ENCODE measurements at places on chromosomes 12 and 14.

DNA sequence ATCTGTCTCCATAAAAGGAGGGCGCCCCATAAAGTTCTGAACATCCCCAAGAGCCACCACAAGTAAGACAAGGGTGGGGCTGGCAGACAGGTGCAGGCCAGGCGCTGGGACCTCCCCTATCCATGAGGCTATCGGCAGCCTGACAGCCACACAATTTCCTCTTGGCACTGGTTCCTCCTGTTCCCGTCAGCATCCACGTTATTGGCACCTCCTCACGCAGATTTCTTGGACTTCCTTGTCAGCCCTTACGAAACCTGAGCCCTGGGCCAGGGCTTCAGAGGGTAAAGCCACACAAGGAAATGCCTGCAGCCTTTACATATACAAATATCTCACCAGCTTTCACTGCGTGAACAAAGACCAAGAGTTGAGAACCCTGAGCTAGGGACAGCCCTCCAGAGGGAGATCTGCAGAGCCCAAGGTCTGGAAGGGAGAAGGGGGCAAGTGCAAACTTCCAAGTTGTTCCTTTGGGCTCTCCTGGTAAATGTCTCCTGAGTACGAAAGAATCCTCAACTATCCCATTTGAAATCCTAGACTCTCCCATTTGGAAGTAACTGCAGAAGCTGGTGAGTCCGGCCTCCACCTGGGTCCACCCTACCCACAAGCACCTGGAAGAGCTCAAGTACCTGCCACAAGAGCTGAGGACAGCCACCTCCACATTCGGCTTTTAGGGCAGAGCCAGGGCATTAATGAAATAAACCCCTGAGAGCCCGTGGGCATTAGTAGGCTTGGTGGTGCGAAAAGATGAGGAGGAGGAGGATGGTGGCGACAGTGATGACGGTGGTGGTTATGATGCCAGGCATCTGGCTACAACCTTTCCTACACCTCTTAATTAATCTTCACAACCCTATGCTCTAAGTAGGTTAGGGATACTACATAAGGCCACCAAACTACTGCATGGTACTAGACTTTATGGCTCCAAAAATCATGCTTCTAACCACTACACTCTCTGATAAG is 5.5 kb upstream of the TC2N start:
- DNase-seq = no peak

DNA sequence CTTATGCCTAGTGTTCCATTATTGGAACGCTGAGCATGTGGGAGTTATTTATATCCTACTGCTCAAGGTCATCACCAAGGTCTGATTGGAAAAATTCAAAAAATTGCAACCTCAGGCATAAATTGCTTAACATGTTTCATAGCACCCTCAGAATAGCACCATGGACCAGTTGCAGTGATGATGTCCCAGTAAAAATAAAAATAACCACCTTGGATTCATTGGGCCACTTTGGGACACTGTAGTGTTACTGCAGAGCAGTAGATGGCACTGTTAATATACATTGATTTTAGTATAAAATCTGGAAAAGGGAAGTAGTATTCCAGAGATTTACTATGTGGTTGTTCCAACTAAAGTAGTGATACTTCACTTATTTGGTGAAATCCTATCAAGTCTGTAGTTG is 31.0 kb upstream of the PTCSC3 start:
- no peak for DNase-seq

DNA sequence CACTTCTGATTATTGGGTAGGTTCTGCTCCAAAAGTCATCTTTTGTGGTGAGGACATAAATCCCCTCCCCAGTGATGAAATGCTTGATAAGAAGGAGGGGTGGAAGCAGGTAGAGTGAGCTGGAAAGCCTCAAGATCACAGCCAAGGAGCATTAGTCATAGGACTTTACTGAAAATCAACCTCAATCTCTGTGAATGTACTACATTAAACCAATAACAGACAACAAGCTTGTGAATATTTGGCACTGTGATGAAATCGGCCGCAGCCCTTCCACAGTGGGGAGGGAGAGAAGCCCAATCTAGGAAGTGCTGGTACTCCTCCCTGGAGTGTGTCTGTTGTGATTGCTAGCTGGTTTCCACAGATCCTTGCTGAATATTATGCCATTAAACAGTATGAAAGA is 41.2 kb upstream of the PTCSC3 start:
- DNase-seq = no peak

DNA sequence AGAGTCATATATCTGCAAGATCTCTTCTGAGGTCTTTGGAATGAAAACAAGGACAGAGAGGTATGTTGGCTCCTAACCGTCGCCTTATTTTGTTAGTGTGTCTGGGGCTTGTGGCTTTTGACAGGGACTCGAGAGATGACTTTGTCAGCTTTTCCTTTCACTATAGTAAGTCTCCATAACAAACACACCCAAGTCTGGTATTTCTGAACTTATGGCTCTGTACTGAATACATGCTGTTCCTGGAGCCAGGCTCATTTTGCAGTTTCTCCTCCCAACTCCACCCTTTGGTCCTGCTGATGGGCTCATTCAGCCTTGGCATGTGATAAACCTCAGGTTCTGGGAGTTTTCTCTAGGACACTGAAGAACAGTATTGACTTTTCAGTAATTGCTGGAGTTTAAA is 27.7 kb upstream of the TMED10 start:
- DNase-seq = no peak

DNA sequence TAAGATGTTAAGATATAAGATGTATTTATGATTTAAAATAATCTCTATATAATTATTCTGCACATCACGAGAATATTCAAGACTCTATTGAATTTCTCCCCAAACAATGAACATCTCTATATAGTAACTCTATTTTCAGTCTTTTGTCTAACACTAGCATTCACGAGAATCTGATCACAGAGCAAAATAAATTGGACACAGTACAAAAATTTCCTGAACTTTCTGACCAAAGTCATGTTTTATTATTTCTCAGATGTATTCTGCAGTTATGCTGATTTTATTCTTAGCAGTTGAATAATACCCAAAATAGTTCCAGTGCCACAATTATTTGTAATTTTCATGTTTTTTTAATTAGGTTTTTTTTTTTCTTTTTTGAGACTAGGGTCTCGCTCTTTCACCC is 19.6 kb downstream of the EPS8 start:
- no peak for DNase-seq

GRCh38 chr14:90272523-90272922 is 16.2 kb downstream of the PSMC1 start:
- DNase-seq = no peak

- no peak for DNase-seq
Observed at GRCh38 chr14:32679927-32680612, 258.6 kb upstream of the NPAS3 start.

- DNase-seq = no peak
Observed at GRCh38 chr12:89936631-89937030, 228.0 kb upstream of the ATP2B1 start.

GRCh38 chr14:100049220-100049619 is 16.0 kb upstream of the EVL start:
- DNase-seq = no peak

GRCh38 chr12:21751517-21751916 is 23.0 kb downstream of the KCNJ8 start:
- DNase-seq = no peak

DNA sequence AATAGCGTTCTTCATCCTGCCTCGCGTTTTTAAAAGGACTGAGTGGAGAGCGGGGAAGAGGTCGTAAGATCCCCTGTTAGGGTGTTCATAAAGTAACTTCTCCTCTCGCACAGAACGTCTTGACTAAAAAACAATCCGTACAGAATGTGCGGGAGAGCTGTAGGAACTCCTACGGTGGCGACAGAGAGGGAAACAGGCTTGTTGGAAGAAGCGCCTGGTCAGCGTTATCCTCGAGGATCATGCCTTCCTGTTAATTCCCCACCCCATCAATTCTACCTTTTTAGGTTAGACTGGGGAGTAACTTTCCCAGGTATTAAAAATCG is 399 bp upstream of the WASHC4 start:
- DNase-seq = no peak

- DNase-seq = no peak
Observed at GRCh38 chr12:74111688-74112360, 425.8 kb upstream of the ATXN7L3B start.

- no peak for DNase-seq
Observed at GRCh38 chr12:13534645-13535398, 338.3 kb downstream of the EMP1 start.

DNA sequence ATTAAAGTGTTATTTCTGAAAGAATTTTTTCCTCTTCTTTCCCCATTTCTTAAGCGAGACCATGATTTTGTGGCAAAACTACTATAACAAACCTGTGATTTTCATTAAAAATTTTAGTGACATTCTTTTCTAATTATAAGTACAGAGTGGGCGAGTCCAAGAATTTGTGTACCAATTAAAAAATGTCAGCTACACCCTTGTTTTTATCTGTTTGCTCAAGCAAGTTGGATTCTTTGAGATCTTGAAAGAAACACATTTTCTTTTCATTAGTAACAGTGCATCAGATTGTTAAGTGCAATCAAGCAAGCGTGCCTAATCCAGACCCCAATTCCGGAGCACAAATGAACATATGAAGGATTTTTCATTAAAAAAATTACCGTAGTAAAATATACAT is 338.8 kb upstream of the DDHD1 start:
- no peak for DNase-seq

GRCh38 chr12:6724409-6724797 is 557 bp downstream of the COPS7A start:
- DNase-seq = no peak

DNA sequence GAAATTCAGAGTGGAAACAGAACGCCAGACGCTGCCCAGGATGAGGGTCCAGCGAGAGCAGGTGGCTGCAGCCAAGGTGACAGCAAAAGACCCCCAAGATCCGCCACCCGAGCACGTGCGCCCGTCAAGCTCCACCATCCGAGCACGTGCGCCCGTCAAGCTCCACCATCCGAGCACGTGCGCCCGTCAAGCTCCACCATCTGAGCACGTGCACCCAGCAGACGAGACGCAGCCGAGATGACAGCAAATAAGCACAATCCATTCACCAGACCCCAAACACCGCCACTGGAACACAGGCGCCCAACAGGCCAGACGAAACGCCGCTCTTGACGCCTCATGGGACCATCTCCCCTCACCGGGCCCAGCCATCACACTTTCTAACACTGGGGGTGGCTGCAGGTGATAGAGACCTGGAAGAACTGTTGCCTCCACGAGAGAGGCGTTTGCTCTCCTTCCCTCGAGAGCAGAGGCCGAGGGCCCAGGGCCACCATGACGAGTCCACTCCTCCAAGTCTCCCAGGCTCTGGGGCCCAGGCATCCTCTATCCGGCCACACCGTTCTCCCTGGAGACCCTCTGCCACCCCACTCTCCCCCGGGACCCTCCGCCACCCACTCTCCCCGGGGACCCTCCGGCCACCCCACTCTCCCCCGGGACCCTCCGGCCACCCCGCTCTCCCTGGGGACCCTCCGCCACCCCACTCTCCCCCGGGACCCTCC is 62.1 kb upstream of the GALNT9 start:
- no peak for DNase-seq

- no peak for DNase-seq
Observed at GRCh38 chr14:101077481-101078074, 174.1 kb upstream of the RTL1 start.

DNA sequence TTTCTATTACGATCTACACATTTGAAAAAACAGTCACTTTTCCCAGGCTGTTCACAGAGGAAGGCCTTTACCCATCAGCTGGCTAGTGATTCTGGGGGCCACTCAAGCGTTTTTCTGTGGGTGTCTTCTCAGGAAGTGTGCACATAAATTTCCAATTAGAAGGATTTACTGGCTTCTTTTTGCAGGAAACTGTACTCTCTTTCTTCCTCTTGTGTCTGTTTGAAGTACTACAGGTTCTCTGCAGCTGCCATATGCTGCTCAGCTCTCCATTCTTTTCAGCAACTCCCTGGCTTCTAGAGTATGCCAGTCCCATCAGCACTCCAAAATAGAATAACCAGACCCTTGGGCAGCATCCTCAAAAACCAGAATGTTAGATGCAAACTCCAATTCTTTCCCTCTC is 110.4 kb upstream of the NAV3 start:
- no peak for DNase-seq

DNA sequence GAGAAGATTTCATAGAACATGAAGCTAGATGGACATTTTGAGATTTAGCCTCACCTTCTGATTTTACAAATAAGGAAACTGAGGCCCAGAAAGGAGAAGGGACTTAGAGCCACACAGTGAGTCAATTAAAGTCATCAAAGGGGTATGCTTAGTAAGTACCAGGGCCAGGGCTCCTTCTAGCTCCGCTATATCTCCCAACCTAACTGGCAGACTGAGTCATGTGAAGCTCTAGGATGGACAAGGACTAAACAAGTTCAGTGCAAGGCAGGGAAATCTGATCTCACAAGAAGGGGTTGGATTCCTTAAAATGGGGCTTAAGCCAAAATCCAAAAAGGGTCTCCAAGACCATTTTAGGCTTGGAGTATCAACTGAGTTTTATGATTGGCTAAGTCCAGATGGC is 215.8 kb downstream of the PHLDA1 start:
- DNase-seq = no peak

DNA sequence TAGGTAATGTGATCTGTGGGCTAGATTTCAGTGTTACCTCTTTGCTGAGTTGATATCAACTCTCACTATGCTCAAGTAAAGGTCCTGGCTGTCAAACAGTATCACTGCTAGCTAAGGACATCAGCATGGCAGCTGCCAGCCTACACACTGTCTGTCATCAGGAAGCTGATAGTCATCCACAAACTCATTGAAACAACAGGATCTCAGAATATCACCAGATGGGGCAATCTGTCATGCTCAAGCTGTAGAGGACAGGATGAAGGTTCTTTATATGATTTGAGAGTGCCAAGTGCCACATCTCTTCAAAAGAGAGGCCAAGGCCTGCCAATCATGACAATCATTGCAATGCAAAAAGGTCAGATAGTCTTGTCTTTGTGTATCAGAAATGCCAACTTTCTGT is 811.5 kb upstream of the SEL1L start:
- DNase-seq = no peak

- no peak for DNase-seq
Observed at GRCh38 chr14:76917745-76918255, 91.6 kb downstream of the LRRC74A start.

DNA sequence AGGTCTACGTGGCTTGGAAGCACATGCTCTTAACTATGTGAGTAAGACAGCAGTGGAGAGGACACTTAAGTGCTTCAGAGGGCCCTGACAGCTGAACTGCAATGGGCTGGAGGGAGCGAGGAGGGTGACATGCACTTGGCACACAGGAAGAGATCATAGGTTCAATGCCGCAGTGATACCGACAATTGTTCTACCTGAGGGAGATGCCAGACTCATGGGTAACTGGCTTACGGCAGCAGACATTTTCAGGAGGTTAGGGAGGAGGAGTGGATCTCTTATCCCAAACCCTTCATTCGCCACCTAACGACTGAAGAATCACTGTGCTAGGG is 68.4 kb downstream of the NTF3 start:
- DNase-seq = no peak

DNA sequence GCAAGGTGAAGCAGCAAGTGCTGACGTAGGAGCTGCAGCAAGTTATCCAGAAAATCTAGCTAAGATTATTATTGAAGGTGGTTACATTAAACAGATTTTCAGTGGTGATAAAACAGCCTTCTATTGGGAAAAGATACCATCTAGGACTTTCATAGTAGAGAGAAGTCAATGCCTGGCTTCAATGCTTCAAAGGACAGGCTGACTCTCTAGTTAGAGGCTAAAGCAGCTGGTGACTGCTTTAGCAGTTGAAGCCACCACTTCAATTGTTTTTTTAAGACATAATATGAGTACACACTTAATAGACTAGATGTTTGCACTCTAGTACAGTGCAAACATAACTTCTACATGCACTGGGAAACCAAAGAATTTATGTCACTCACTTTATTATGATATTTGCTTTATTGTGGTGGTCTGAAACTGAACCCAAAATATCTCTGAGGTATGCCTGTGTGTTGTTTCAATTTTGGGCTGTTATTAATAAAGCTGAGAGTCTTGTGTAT is 1026.9 kb upstream of the FOXG1 start:
- DNase-seq = no peak
